ENCODE measurements at places on chromosomes 2 and 18. TPM values are rescaled to one million over a fixed set of nuclear protein-coding genes. Genes with fewer than 3 reads are reported as not detected.

The ALPI gene
- not detected for total RNA-seq

The EDAR gene
- not detected for total RNA-seq

The IL18R1 gene
- total RNA-seq: 0.41 TPM

The NDUFB3 gene
- 210 TPM for total RNA-seq

The AQP12B gene
- not detected for total RNA-seq

The SLC9A4 gene
- total RNA-seq: not detected

The NEU4 gene
- total RNA-seq: 5.9 TPM

The UGT1A4 gene
- 0.10 TPM for total RNA-seq

The ZNF385B gene
- total RNA-seq: not detected

The GAD1 gene
- total RNA-seq: 4.4 TPM

The SEMA4C gene
- 30.7 TPM for total RNA-seq

The C2orf66 gene
- total RNA-seq: not detected

The G6PC2 gene
- total RNA-seq: not detected

The GBX2 gene
- 2.9 TPM for total RNA-seq

The COL3A1 gene
- 3.6 TPM for total RNA-seq

The NLRC4 gene
- total RNA-seq: not detected

The CD207 gene
- not detected for total RNA-seq

The SH3RF3 gene
- 0.20 TPM for total RNA-seq

The COL4A4 gene
- 6.3 TPM for total RNA-seq

The ARL4C gene
- 54.8 TPM for total RNA-seq

The SERPINB4 gene
- not detected for total RNA-seq

The CCDC74B gene
- 19.9 TPM for total RNA-seq

The ANKRD30BL gene
- not detected for total RNA-seq

The PNPT1 gene
- total RNA-seq: 12.7 TPM

The SCN1A gene
- not detected for total RNA-seq

The SNTG2 gene
- not detected for total RNA-seq

The RAB27B gene
- 0.49 TPM for total RNA-seq

The DSC3 gene
- not detected for total RNA-seq

The THSD7B gene
- total RNA-seq: not detected

The SERTAD2 gene
- total RNA-seq: 3.4 TPM

The ESCO1 gene
- 10.0 TPM for total RNA-seq

The DYNAP gene
- total RNA-seq: not detected

The RND3 gene
- total RNA-seq: 83.4 TPM

The CHRNA1 gene
- total RNA-seq: not detected

The CLEC4F gene
- total RNA-seq: not detected

The DOCK10 gene
- 11.6 TPM for total RNA-seq

The RPIA gene
- total RNA-seq: 13.7 TPM

The PLCD4 gene
- total RNA-seq: 4.3 TPM

The STPG4 gene
- 0.37 TPM for total RNA-seq

The C1GALT1C1L gene
- total RNA-seq: 3.0 TPM

The KCNG3 gene
- total RNA-seq: 0.51 TPM

The SP5 gene
- 1.8 TPM for total RNA-seq

The ARID5A gene
- total RNA-seq: 12.3 TPM

The KLF7 gene
- total RNA-seq: 5.5 TPM

The GALNT5 gene
- 0.81 TPM for total RNA-seq

The CCBE1 gene
- 0.17 TPM for total RNA-seq

The KCNK3 gene
- total RNA-seq: 28.4 TPM

The NAT8 gene
- total RNA-seq: not detected

The SLC19A3 gene
- 1.0 TPM for total RNA-seq

The OSR1 gene
- 2.6 TPM for total RNA-seq

The POTEE gene
- 0.67 TPM for total RNA-seq

The ERFE gene
- total RNA-seq: 39.5 TPM

The ADGRF3 gene
- total RNA-seq: 0.23 TPM

The KLHL30 gene
- total RNA-seq: 0.96 TPM

The SEPTIN10 gene
- total RNA-seq: 76.8 TPM

The ABHD1 gene
- 0.78 TPM for total RNA-seq

The TLX2 gene
- not detected for total RNA-seq
